ENCODE measurements at places on chromosomes 11 and 22.

DNA sequence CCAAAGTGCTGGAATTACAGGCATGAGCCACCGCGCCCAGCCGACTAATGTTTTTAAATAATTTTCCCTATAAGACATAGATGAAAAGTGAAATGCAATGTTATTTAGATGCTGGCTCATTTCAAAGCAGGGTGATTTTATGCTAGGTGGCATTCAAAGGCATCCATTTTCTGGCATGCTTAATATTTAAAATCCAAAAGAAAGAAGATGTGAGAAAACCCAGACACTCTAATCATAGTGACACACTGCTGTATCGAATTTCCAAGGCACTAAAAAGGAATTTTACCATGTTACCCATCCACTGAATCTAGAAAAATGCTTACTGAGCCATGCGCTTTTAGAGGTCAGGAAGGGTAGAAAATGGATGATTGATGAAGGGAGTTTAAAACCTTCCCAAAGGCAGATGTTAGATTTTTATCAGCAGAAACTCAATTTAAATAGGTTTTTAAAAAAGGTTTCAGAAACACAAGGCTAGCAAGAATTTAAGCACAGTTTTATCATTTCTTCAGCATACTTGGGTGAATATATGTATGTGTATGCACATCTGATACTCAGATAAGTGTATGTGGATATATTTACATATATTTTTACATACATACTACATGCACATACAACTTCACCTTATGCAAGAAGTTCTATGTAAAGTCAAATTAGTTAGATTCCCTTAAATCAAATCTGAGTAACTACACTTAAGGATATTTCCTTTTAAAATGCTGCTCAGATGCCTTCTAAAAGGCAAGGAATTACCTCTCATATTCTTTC lies 24.1 kb upstream of the CCDC89 start:
- no peak for DNase-seq

DNA sequence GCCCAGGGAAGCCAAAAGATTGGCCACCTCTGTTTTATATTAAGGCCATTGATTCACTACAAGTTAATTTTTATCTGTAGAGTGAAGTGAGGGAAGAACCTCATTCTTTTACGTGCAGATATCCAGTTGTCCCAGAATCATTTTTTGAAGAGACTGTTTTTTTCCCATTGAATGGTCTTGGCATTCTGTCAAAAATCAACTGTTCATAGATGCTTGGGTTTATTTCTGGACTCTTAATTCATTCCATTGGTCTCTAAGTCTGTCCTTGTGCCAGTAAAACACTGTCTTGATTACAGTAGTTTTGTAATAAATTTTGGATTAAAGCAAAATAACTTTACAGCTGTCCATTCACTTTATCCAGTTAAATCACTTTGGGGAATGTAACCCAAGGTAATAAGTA lies 26.8 kb downstream of the WBP2NL start:
- DNase-seq = no peak

GRCh38 chr11:98771791-98772190 lies 249.0 kb upstream of the CNTN5 start:
- DNase-seq = no peak

GRCh38 chr11:77093056-77093891 lies 9.4 kb upstream of the OMP start:
- no peak for DNase-seq

DNA sequence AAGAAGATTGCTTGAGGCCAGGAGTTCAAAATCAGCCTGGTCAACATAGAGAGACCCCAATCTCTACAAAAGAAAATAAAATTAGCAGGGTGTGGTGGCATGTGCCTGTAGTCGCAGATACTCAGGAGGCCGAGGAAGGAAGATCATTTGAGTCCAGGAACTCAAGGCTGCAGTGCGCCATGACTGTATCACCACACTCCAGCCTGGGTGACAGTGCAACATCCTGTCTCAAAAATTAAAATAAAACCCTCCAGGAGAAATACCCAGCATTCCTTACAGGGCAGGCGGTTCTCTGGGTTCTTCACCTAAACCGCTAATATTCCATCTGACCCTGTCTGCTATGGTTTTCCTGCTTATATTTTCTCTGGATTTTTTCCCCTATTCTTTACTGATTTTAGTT lies 13.5 kb downstream of the TCF20 start:
- DNase-seq = no peak

- no peak for DNase-seq
Observed at GRCh38 chr11:46210133-46210636, 67.3 kb upstream of the CREB3L1 start.

GRCh38 chr11:79269611-79270307 lies 171.1 kb downstream of the TENM4 start:
- DNase-seq = no peak

DNA sequence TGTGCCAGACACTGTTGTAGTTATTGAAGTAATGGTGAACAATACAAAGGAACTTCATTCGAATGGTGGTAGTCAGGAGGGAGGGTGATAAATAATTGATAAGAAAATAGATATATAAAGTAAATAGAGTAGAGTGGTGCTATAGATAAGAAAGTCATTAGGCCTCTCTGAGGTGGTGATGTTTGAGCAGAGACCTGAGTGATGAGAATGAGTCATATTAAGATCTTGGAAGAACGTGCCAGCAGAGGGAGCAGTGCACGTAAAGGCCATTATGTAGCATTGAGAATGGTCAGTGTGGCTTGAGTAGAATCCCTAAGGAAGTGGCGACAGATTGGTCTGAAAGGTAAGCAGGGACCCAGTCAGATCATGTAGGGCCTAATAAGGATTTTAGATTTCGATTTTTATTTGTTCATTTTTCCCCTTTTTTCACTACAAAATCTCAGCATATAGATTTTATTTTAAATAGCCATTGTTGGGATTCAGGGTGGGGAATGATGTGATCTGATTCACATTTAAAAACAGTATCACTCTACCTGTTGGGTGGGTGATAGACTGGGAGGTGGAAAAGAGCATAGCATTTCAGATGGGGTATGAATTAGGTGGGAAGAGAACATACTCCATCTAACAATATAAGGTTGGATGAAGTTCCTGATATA lies 44.7 kb downstream of the CCDC90B start:
- no peak for DNase-seq

DNA sequence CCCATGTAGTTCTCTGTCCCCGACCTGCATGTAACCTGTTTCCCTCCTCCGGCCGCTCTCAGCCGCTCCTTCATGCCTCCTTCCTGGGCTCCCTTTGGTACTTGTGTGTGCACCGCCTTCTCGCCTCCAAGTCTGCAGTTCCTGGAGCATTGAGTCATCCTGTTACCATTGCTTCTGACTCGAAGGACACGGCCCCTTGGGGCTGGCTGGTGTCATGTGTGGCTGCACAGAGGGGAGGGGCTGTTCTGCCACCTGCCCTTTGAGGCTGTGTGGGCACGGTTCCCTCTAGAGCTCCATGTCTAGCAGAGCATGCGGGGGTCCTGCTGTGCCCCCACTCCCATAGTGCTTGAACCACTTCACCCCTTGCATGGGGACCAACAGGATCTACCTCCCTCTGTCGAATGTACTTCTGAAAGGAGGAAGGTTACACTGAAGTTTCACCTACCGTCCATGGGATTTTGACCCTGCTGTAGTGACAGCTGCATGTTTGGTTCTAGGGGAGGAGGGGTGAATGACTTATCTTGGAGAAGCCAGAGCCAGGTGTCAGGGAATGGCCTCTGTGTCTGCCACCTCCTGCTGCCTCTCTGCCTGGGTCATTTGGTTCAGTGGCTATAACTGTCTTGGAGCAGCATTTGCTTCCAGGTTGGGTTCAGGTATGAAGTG lies 39.6 kb downstream of the BCR start:
- peak; percentile 31 for DNase-seq

DNA sequence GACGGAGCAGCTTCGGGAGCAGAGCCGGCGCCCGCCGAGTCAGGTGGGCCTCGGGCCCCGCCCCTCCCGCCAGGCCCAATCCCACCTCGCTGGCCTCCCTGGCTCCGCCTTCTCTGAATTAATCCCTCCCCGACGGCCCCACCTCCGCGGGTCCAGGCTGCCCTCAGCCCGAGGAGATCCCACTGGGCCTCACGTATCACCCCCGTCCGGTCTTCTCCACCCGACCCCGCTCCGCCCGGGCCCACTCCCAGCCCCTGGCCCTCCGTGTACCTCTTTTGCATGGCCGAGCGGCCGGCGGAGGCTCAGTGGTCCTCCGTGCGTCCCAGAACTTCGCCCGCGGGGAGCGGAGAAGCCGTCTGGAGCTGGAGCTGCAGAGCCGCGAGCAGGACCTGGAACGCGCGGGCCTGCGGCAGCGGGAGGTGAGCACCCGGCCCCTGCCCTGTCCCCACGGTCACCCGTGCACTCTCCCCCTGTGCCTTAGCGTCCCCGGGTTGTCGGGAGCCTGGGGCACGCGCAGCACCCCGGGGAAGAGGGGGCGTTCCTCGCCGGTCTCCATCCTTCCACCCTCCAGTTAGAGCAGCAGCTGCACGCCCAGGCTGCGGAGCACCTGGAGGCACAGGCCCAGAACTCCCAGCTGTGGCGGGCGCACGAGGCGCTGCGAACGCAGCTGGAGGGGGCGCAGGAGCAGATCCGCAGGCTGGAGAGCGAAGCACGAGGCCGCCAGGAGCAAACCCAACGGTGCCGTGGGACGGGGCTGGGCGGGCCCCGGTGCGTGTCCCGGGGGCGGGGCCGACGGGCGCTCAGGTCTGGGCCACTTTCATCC lies 2.2 kb upstream of the CD151 start:
- peak; percentile 50 for DNase-seq

DNA sequence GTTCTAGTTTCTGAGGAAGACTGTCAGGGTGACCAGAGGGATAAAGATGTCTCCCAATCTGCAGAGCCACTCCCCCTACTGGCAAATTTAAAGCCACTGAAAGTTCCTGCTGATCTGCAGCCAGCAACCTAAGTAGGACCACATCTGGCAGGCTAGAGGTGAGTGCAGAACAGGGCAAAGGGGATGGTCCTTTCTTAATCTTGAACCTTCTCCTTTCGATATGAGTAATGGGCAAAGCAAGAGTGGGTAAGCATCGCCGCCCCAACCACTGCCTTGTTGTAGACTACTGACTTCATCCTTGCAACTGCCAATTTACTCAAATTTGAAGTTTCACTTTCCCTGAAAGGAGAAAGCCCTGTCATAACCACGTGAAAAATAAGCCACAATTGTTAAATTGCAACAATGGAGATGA lies 30.7 kb downstream of the SCUBE2 start:
- no peak for DNase-seq

DNA sequence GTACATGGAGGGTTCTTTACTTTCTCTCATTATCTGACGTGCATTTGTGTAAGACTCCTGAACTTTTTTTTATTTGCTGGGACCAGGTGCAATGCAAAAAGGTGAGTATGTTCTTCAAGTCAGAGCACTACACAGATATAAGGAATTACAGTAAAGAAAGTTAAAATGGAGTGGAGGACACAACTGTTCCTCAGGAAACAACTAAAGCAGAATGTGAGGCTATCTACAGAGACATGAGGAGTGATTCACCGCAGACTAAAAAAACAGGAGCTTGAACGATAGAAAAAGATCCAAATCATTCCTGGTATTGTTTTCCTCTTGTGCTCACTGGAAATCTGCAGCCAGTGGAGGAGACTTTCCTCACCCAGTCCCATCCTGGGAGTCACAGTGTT lies 106.2 kb downstream of the ABTB2 start:
- DNase-seq = no peak

DNA sequence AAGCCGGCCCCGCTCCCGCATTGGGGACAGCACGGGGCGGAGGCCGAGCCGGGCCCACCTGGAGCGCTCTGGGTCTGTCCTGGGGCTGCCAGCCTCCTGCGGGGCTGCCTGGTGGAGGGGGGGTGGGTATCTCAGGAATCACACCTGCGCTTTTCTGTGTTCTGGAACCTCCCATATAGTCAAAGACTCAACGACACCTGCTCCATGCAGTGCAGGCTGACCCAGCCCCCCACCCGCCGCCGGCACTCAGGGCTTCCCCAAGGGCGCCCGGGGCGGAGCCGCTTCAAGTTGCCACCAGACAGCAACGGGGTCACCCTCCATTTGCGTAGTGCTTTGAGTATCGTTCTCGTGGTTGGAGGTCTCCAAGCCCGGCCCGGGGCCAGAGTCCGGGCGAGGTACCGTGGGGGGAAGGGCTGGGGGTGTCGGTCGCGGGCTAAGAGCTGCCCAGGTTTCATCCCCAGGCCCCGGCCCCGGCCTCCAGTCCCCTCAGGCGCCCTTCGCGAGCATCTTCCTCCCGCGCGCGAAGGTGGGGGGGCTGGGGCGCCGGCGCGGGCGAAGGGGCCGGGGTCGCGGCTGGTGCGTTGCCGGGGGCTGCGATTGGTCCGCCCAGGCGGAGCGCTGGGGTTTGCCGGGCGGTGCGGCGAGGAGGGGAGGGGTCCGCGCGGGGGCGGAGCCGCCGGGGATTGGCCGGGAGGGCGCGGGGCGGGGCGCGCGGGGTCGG lies 6.6 kb downstream of the TSPAN4 start:
- DNase-seq = no peak

DNA sequence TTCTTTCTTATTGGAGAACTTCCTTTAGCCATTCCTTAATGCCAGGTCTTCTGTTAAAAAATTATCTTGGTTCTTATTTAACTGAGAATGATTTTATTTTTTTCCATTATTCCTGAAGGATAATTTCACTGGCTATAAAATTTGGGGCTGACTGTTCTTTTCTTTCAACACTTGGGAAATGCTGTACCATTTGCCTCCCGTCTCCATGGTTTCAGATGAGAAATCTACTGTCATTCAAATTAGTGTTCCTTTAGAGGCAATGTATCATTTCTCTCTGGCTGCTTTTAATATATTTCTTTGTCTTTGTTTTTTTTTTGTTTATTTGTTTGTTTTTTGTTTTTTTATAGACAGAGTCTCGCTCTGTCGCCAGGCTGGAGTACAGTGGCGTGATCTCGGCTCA lies 51.8 kb upstream of the SMTN start:
- no peak for DNase-seq

- DNase-seq = no peak
Observed at GRCh38 chr11:96481204-96481603, 91.4 kb downstream of the JRKL start.

GRCh38 chr11:10567446-10567845 lies 1.0 kb downstream of the LYVE1 start:
- DNase-seq = no peak

DNA sequence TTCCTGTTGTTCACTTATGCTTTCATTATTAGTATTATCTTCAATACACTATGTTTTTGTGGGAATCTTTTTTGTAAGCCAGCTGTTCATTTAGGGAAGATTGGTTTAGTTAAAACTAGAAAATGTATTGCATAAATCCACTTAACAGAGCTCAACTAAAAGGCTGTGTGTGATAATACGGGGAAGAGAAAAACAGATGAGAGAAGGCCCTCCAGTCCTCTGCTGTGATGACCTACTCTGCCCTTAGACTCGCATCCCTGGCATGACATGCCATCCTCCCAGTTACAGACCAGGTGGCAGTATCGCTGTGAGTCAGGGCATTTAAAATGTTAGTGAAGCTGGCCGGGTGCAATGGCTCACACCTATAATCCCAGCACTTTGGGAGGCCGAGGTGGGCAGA lies 173.4 kb upstream of the TTC12 start:
- DNase-seq = no peak

GRCh38 chr11:38680166-38680565 lies 2082.1 kb upstream of the RAG2 start:
- no peak for DNase-seq

- no peak for DNase-seq
Observed at GRCh38 chr11:69131121-69131566, 24.6 kb upstream of the SMIM38 start.

GRCh38 chr22:40432625-40433024 lies 62.2 kb downstream of the SGSM3 start:
- no peak for DNase-seq

- no peak for DNase-seq
Observed at GRCh38 chr11:133154781-133155180, 377.5 kb downstream of the OPCML start.
